ENCODE measurements at places on chromosomes 5 and 9. TPM values are rescaled to one million over a fixed set of nuclear protein-coding genes. Genes with fewer than 3 reads are reported as not detected.
A peak's percentile ranks its signal among the peaks of the same experiment; 100 is the strongest.

- H3K27ac ChIP-seq = no peak overlapping the region
- H3K4me3 ChIP-seq = no peak overlapping the region
- H3K4me1 ChIP-seq = no peaks in the 10 kb centered on the region
- H3K27me3 ChIP-seq = no peaks in the 10 kb centered on the region
These were observed 10.7 kb upstream of the COL5A1 start for GRCh38 chr9:134630861-134631260.

- no peak overlapping the region for H3K27ac ChIP-seq
- no peaks in the 10 kb centered on the region for H3K4me1 ChIP-seq
- no peak for DNase-seq
- no peaks in the 10 kb centered on the region for H3K27me3 ChIP-seq
- H3K4me3 ChIP-seq = no peak overlapping the region
- H3K36me3 ChIP-seq = peaks cover 41% of the 10 kb centered on the region
These were observed 7.2 kb downstream of the PLK2 start for GRCh38 chr5:58452566-58453258.

DNA sequence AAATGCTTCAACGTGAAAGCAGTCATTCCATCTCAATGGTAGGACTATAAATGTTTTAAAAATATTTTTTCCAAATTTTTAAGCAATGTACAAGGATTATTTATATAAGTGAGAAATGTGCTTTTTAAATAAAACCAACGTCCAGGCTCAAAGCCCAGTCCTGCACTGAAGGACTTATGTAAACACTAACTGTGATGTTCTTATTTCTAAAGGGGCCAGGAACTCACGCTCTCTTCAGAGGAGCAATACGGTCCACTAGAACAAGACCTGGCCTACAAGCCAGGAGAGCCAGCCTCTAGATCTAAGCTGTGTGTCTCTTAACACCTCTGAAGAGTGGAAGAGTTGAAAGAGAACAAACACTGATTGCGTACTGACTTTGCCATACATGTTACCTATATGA, 12.1 kb downstream of the TTLL11 start:
- H3K27ac ChIP-seq = no peak overlapping the region
- H3K4me3 ChIP-seq = no peak overlapping the region
- no peaks in the 10 kb centered on the region for H3K27me3 ChIP-seq
- no peak for DNase-seq

The GLRA1 gene
- total RNA-seq = not detected

GRCh38 chr5:1975406-1975715, 92.6 kb upstream of the IRX4 start:
- peaks cover 67% of the 10 kb centered on the region for H3K27me3 ChIP-seq
- H3K4me1 ChIP-seq = peaks cover 15% of the 10 kb centered on the region
- H3K36me3 ChIP-seq = no peaks in the 10 kb centered on the region
- no peak overlapping the region for H3K4me3 ChIP-seq
- no peak for DNase-seq

The MSMP gene
- 1.2 TPM for total RNA-seq

- H3K27me3 ChIP-seq = no peaks in the 10 kb centered on the region
- no peak for DNase-seq
- no peaks in the 10 kb centered on the region for H3K4me1 ChIP-seq
These were observed 980 bp downstream of the COL5A1 start for GRCh38 chr9:134642385-134643181.

The INSYN2B gene
- total RNA-seq = not detected

GRCh38 chr5:168528521-168529373, at the start of gene FBLL1:
Gene FBLL1 (plus strand): TSS chr5:168529305. CDS start chr5:168529505, 200 bp downstream.
- H3K36me3 ChIP-seq = no peaks in the 10 kb centered on the region
- H3K27me3 ChIP-seq = no peaks in the 10 kb centered on the region
- H3K27ac ChIP-seq = no peak within 1 kb of the TSS

The TMEM245 gene
- 34.8 TPM for total RNA-seq

DNA sequence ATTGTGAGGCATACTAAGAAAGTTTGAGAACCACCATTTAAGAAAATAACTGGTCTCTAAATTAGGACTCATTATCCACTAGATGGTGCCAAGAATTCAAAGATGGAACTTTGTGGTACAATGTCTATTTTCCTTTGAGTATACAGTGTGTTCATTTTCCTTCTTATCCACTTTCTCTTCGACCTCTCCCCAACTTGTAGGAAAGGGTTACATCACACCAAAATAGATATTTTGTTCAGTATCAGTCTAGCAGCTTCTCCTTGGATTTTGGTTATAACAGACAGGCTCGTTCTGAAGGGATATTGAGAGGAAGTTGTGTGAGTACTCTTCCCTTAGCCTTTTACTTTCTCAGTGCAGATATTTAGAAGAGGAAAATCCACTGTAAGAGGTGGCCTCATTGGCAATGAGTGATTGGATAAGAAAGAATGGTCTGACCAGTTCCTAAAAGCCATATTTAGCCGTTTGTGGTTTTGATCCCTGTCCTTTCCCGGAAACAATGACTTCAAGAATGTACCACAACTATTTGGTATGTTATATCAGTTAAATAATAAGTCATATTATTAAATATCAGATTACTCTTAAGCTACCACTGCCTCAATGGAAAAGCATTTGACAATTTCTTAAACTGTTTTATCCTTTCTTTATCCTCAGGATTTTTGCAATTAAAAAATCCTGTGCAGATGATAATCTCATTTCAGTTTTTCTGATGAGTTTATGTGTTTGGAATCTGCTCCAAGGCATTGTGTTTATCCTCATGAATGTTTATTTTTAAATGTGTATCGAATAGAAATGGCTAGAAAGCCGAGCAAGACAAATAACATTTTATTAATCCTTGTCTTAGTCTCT, 69.0 kb upstream of the GRAMD2B start:
- no peaks in the 10 kb centered on the region for H3K36me3 ChIP-seq
- H3K4me1 ChIP-seq = peaks cover 32% of the 10 kb centered on the region
- H3K27ac ChIP-seq = peak overlapping the region; percentile 62
- DNase-seq = peak; percentile 64
- H3K4me3 ChIP-seq = peak overlapping the region; percentile 14

- no peaks in the 10 kb centered on the region for H3K4me1 ChIP-seq
- no peak overlapping the region for H3K4me3 ChIP-seq
- H3K36me3 ChIP-seq = no peaks in the 10 kb centered on the region
- no peaks in the 10 kb centered on the region for H3K27me3 ChIP-seq
- no peak overlapping the region for H3K27ac ChIP-seq
These were observed 4.9 kb upstream of the HRH2 start for GRCh38 chr5:175652741-175653663.

- H3K4me3 ChIP-seq = no peak overlapping the region
- H3K27me3 ChIP-seq = no peaks in the 10 kb centered on the region
- no peak for DNase-seq
- H3K27ac ChIP-seq = no peak overlapping the region
- no peaks in the 10 kb centered on the region for H3K36me3 ChIP-seq
These were observed 44.7 kb upstream of the IZUMO3 start for GRCh38 chr9:24590432-24590831.

The IQGAP2 gene
- total RNA-seq = 2.0 TPM

The HAPLN1 gene
- total RNA-seq = 0.05 TPM

DNA sequence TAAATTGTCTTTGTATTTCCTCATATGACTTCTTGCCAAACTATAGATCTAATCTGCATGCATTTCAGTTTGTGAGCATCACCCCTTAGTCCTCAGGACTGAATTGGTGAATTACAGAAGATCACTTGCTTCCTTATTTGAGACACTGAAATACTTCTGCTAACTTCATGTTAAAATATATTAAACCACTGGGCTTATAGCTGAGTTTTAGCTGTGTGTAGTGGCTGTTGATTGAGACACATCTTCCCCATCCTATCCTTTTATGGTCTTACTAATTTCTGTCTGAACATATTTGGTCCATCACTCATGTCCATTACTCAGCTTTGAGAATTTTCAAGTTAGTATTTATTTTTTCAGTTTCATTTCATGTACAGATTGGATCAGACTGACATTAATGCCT, 295.9 kb downstream of the PSAT1 start:
- DNase-seq = no peak
- no peak overlapping the region for H3K4me3 ChIP-seq
- no peak overlapping the region for H3K27ac ChIP-seq
- H3K4me1 ChIP-seq = no peaks in the 10 kb centered on the region
- H3K27me3 ChIP-seq = peaks cover 24% of the 10 kb centered on the region

DNA sequence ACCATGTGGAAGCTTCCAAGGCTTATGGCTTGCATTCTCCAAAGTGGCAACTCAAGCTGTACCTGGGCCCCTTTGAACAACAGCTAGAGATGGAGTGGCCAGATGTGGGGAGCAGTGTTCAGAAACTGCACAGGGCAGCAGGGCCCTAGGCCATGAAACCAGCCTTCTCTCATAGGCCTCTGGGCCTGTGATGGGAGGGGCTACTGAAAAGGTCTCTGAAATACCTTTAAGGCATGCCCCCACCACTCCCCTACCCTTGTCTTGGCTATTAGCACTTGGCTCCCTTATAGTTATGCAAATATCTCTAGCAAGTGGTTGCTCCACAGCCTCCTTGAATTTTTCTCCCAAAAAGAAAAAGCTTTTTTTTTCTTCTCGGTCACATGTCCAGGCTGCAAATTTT, 1014.6 kb downstream of the DTWD2 start:
- H3K4me1 ChIP-seq = no peaks in the 10 kb centered on the region
- no peak overlapping the region for H3K4me3 ChIP-seq
- no peak overlapping the region for H3K27ac ChIP-seq
- H3K27me3 ChIP-seq = no peaks in the 10 kb centered on the region

DNA sequence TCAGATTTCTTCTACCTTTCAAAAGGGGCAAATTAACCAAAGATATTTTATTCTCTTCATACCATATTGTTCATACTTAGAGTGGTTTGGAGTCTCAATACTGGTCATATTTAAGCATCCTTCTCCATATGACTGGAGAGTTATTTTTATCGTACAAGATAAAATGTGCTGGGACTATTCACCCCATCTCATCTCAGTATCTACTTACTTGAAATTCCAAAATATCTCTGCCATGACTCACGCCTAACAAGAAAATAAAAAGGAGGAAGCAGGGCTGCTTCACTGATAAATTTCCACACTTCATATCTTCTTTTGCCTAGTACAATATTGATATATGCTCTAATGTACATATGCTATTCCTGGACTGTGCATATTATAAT, 277.9 kb upstream of the CDH9 start:
- H3K4me1 ChIP-seq = no peaks in the 10 kb centered on the region
- DNase-seq = no peak
- H3K27me3 ChIP-seq = no peaks in the 10 kb centered on the region
- H3K36me3 ChIP-seq = no peaks in the 10 kb centered on the region
- H3K4me3 ChIP-seq = no peak overlapping the region

DNA sequence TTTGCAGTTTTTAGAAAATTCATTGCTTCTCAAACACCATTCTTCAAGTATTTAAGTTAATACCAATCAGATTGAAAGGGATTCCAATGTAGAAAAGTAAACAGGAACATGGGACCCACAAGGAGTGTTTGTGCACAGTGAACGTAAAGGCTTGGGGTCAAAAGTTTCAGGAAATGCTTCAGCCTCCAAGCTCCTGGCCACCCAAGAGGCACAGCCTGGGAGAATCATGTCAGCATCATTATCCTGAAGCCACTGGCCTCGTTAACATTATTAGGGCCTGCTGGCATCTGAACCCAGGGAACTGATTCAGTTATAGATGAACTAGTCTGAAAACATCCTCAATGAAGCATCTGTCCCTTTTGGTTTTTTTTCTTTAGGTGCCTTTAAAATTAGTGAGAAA, 122.9 kb downstream of the NXNL2 start:
- no peaks in the 10 kb centered on the region for H3K27me3 ChIP-seq
- no peak overlapping the region for H3K27ac ChIP-seq
- H3K4me3 ChIP-seq = no peak overlapping the region
- H3K36me3 ChIP-seq = no peaks in the 10 kb centered on the region
- no peak for DNase-seq

- no peaks in the 10 kb centered on the region for H3K36me3 ChIP-seq
- H3K27me3 ChIP-seq = no peaks in the 10 kb centered on the region
- H3K4me1 ChIP-seq = no peaks in the 10 kb centered on the region
- H3K27ac ChIP-seq = no peak overlapping the region
These were observed 72.8 kb upstream of the NXNL2 start for GRCh38 chr9:88462191-88462590.

DNA sequence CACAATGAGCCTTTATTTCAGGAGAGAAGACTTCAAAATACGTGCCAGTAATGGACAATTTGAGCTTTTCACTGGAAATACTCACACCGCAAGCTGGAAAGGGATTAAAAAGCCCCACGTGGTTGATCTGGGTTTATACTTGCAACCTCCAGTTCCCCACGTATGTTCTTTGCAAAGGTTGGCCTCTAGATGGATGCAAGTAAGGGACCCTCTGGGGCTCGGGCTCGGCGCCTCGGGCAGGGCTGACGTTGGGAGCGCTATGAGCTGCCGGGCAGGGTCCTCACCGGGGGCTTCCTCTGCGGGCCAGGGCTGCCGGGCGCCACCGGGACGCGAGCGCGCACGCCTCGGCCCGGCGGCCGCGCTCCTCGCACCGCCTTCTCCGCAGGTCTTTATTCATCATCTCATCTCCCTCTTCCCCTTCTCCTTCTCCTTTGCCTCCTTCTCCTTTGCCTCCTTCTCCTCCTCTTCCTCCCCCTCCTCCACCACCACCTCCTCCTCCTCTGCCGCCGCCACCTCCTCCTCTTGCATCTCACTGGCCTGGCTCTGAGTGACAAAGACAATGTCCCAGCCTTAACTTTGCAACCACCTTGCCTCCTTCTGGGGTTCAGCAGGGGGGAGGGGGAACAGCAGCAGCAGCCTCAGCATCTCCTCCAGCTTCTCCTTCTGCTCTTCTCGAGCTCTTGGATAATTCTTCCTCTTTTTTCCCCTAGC, 701 bp upstream of the ZNF462 start:
- peak overlapping the region; percentile 29 for H3K27ac ChIP-seq
- no peaks in the 10 kb centered on the region for H3K36me3 ChIP-seq
- no peak for DNase-seq
- peaks cover 5% of the 10 kb centered on the region for H3K4me1 ChIP-seq

DNA sequence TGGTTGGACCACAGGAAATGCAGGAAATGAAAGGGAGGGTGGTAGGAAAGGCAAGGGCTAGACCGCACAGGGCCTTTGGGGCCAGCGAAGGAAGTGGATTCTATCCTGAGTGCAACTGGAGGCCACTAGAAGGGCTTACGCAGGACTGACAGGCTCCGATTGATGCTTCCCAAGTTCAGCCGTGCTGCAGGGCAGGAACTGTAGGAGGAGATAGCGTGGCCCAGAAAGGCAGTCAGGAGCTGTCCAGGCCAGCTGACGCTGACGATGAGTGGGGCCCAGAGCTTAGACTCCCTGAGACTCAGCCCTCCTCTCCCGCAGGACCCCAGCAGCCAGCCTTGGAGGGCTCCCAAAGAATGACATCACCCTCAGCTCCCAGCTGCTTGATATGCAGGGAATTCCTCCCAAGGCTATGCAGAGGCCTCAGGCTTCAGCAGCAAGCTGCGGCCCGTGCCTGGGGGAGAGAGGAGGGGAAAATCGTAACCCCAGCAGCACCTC, 48.8 kb downstream of the KCNIP1 start:
- no peak for DNase-seq
- no peak overlapping the region for H3K27ac ChIP-seq
- no peaks in the 10 kb centered on the region for H3K36me3 ChIP-seq
- no peaks in the 10 kb centered on the region for H3K4me1 ChIP-seq

The CNTNAP3B gene
- 24.3 TPM for total RNA-seq

The WNT8A gene
- total RNA-seq = not detected

- H3K4me3 ChIP-seq = no peak overlapping the region
- no peaks in the 10 kb centered on the region for H3K27me3 ChIP-seq
- DNase-seq = no peak
- no peak overlapping the region for H3K27ac ChIP-seq
- peaks cover 33% of the 10 kb centered on the region for H3K4me1 ChIP-seq
These were observed 1.4 kb upstream of the SUSD1 start for GRCh38 chr9:112176524-112176923.
